ENCODE measurements at places on chromosomes 1 and 21.

DNA sequence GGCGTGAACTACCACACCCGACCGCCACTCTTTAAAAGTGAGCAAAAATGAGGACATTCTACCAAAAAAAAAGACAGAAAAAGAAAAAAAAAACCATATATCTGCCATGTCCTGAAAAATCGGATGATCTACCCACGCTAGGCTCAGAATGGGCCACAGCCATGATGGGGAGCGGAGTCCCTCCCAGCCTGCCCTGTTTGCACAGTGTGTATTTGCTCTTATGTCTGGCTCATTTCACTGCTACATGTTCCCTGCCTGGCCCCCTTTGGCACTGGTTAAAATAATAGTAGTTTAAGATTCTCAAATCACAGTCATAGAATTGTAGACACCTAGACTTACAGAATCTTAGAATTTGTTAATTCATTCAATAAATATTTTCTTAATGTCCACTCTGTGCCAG lies 121.9 kb downstream of the PTPRU start:
- no peak for DNase-seq

DNA sequence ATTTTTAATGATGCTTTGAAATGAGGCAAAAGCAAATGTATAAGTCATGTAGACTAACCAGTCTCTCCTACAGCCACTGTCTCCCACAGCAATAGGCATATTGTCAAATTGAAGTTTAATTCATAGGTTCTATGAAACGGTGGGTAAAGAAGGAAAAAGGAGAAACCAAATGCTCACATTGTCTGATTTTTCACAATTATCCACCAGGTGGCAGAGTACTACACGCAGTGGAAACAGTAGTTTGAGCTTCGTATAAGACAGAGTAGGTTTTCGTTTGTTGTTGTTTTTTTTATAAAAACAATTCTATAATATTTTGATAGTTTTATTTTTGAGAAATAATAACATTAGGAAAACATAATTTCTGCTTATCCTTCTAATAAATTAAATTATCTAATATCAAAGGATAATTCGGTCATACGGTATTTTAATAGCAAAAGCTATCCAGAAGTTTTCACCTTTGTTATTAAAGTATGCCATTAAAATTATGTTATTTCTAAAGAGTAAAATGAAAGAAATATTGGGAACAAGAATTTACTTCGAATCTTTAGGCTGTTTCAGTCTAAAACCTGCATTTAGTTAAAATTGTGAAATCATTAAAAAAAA lies 39.1 kb downstream of the TYW3 start:
- DNase-seq = peak; percentile 34

- no peak for DNase-seq
Measured at GRCh38 chr1:189696297-189696696, 781.4 kb downstream of the BRINP3 start.

DNA sequence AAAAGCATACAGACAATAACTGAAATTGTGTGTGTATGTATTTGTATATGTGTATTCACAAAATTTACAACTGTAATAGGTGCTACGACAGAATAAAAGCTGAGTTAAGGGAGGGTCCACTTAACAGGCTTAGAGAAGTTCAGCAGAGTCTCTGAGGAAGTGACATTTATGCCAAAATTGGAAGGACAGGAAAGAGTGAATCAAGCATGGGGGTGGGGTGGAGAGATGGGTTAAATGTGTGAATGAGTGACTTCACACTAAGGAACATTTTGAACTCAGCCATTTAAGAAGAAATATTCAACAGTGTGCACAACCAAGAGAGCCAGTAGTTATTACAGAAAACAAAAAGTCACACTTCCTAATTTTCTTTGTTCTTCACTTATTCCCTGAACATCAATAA lies 53.8 kb upstream of the RGS1 start:
- no peak for DNase-seq

- DNase-seq = no peak
Measured at GRCh38 chr1:78052685-78053405, 7.1 kb downstream of the GIPC2 start.

DNA sequence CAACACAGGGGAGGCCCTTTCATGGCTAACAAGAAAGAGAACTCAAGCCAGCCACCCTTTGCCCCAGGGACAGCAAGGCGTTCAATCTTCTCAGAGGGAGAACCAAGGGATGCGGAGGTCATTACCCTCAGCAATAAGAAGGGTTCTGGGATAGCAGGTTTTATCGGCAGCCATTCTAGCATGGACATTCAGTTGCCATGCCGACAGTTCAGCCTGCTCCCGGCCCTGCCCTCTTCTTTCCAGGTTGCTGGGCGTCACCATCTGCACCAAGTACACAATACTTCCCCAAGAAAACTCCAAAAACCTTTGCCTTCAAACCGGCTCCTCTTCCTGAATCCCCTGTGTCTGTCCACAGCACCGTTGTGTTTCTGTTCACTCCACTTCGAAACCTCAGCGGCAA lies 47.1 kb downstream of the SYT2 start:
- no peak for DNase-seq

GRCh38 chr1:162381383-162381782 lies at the start of gene C1orf226:
Gene C1orf226, plus strand, starts transcription at chr1:162381728. Its CDS starts 174 bp downstream, at chr1:162381902.
- no peak for DNase-seq

- no peak for DNase-seq
Measured at GRCh38 chr1:184189361-184189760, 137.8 kb downstream of the TSEN15 start.

GRCh38 chr21:14687268-14687625 lies 141.1 kb upstream of the SAMSN1 start:
- DNase-seq = no peak

- no peak for DNase-seq
Measured at GRCh38 chr1:9073143-9073542, 3.7 kb upstream of the SLC2A5 start.

DNA sequence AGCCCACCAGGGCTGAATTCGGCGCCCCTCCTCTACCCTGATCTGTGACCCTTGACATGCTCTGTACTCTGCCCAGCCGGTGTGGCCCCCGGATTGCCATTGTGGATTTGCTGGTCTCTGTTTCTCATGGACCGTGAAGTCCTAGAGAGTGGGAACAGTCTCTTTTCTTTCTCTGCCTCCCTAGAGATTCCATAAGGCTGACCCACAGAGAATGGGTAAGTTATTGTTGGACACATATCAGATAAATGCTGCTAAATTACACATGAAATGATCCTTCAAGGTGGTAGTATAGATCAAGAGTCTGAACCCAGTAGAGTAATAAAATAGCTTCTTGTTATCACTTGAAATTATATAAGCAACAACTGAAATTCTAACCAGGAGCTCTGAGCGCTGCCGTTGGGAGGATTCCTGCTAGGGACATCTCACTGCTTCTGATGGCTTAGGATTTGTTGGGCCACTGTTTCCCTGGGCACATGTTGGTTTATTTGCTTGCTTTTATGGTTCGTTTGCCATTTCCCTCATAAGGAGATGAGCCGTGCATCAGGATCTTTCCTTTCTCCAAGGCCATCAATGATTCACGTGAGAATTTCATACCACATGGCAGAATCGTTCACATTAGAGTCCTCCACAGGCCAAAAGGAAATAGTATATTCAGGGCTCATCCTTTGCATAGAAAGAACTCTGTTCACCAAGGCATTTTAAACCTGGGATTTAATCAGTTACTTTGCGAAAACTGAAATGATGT lies 111.9 kb downstream of the ZBTB18 start:
- no peak for DNase-seq

DNA sequence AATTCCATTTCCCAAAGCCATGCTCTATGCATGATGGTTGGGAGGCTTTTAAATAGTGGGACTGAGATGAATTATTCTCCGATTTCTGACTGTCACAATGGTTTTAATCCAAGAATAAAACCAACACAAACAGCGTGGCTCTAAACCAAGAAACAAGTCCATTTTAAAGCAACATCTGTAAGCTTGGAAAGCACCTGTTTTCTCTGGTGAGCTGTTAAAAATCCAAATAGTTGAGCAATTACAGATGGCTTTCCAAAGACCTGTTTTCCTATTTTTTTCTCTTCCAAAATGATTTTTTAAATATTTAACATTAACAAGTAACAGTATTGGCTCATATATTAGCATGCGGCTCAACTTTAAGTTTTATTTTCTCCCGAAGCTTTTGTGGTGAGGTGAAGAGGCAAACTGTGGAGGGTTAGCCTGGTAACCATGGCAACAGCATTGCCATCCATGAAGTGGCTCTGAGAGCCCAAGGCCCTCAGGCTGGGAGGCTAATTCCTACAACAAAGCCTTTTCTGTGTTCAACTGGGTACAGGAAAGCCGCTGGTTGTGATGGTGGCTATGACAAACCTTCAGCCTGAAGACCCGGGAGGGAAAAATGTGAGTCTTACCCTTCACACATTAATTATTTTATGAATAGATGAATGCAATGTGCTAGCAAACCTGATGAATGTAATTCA lies 56.7 kb upstream of the B3GALT5 start:
- no peak for DNase-seq
